ENCODE measurements at places on chromosomes 12 and 14. TPM values are rescaled to one million over a fixed set of nuclear protein-coding genes. Genes with fewer than 3 reads are reported as not detected.
A peak's percentile ranks its signal among the peaks of the same experiment; 100 is the strongest.

DNA sequence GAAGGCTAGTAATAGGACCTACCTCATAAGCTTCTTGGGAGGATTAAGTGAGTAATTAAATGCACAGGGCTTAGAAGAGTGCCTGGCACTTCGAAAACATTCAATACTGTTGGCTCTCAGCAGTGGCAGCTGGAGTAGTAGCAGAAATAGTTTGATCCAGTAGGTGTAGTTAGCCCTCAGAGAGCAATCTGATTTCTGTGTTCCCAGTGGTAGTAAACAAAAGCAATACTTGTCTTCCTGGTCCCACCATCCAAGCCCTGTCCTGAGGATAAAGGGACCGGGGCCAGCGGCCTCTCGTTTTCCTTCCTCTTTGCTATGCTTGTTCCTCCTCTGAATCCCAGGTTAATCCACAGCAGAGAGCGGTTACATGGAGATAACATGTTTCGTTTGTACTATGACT is 131.6 kb downstream of the SAMD4A start:
- DNase-seq = no peak

- DNase-seq = no peak
Observed at GRCh38 chr14:91229743-91230200, 14.7 kb downstream of the GPR68 start.

- no peak for DNase-seq
Observed at GRCh38 chr14:65446159-65446558, 33.6 kb downstream of the FUT8 start.

GRCh38 chr12:115762936-115763335 is 514.6 kb downstream of the MED13L start:
- no peak for DNase-seq

GRCh38 chr14:37470251-37470650 is 124.8 kb downstream of the FOXA1 start:
- no peak for DNase-seq

- DNase-seq = no peak
Observed at GRCh38 chr12:40312982-40313576, 88.3 kb downstream of the LRRK2 start.

GRCh38 chr12:81417056-81417455 is 339.2 kb downstream of the ACSS3 start:
- no peak for DNase-seq

GRCh38 chr12:72273851-72274351 is 1.7 kb downstream of the TRHDE start:
- DNase-seq = no peak

DNA sequence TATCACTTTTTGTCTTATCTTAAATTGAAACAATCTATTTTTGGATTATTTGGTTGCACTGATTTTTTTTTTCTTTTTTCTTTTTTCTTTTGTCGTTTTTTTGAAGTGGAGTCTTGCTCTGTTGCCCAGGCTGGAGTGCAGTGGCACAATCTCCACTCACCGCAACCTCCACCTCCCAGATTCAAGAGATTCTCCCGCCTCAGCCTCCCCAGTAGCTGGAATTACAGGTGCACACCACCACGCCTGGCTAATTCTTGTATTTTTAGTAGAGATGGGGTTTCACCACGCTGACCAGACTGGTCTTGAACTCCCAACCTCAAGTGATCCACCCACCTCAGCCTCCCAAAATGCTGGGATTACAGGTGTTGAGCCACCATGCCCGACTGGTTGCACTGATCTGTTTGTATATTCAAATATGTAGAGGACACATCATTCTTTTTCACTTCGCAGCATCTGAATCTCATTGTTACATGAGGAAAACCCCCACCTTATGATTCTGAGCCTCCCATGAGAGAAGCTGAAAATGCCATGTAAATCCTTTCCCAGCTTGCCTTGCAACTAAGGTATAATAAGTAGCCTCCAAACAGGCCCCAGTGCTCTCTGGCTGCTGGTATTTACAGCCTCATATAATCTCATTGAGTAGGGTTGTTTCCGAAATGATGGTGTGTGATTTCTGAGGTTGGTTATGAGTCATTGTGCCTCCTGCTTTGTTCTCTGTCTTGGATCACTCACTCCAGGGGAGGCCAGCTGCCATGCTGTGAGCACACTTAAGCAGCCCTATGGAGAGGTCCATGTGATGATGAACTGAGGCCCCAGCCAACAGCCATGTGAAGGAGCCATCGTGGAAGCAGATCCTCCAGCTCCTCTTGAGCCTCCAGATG is 5.2 kb upstream of the HSP90B1 start:
- DNase-seq = peak; percentile 74

GRCh38 chr14:49483268-49483667 is 102.9 kb downstream of the RPS29 start:
- no peak for DNase-seq

KRT73 gene
- not detected for total RNA-seq

MRPL51 gene
- 132 TPM for total RNA-seq

CCDC60 gene
- total RNA-seq = not detected

PLEKHG3 gene
- total RNA-seq = 52.8 TPM

ABHD12B gene
- total RNA-seq = not detected

OTUB2 gene
- 15.0 TPM for total RNA-seq

METTL25 gene
- 4.7 TPM for total RNA-seq

GPD1 gene
- 0.07 TPM for total RNA-seq

GOLT1B gene
- 40.0 TPM for total RNA-seq

LYZ gene
- not detected for total RNA-seq
